ENCODE measurements at places on chromosomes 6 and 20.

- no peak for DNase-seq
These were observed 137.0 kb downstream of the DST start for GRCh38 chr6:56505512-56506260.

DNA sequence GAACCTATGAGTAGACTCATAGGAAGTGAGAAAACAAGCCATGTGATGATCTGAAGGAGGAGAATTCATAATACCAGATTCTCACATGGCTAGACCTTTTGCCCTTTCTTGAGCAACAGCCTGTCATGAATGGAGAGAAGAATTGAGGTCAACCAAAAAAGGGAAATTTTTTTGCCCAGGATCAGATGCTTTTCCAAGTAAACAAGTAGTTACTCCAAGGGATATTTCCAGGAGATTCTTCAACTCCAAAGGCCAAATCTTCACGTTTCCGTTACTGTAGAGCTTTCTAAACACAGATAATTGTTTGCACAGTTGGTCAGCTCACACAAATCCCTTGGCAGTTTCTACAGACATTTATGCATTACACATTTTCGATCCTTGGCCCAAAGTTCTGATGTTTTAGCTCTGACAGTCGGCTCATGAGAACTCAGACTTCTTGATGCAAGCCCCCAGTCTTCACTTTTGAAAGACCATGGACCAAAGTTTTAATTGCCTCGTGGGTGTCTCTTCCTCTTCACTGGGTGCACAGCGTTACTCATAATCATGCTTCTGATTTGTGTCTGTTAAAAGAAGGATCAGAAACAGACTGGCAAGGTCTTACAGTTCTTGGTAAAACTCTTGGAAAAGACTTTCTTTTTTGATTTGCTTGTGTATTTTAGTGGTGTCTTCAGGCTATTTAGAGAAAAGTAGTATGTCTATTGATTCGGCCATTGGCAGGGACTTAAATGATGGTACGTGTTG, 115.0 kb downstream of the TSHZ2 start:
- no peak for DNase-seq

DNA sequence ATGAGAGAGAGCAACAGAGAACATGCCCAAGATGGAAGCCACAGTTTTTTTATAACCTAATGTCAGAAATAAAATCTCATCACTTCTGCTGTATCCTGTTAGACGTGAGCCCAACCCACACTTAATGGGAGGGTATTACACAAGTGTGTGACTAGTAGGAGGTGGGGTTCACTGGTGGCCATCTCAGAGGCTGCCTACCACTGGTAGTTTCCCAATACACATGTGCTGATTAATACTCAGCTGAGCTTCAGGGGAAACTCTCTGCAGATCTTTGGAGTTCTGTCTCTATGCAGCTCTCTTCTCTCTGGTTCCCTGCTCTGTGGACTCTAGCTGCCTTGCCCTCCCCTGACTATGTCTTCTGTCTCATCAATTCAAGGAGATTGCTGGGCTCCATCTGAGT, 35.7 kb downstream of the CNBD2 start:
- no peak for DNase-seq

GRCh38 chr6:152206072-152206818, 398.8 kb downstream of the ESR1 start:
- peak; percentile 56 for DNase-seq

GRCh38 chr6:75386050-75386770, 101.6 kb upstream of the TMEM30A start:
- DNase-seq = no peak

DNA sequence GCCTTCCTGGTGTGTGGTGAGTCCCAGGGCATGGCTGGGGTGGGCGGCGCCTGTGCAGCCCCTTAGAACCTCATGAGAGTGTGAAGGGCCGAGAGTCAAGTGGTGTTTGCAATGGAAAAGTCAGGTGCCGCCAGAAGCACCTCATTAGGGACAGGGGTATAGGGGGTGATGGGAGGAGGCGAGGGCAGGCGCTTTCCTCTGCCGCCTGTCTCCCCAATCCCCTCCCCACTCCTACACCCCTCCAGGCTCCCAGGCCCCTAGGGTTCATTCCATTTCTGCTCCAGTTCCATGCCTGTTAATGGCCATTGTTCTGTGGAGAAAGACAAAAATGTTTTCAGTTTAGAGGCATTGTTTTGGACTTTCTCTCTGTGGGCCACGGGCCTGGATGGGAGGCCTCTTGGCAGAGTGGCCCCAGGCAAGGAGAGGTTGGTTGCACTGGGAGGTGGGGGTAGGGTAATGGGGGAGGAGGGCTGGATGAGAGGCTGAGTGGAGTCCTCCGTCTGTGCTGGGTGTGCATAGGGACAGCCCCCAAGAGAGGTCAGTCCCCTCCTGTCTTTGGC, 21.4 kb upstream of the SCUBE3 start:
- no peak for DNase-seq

DNA sequence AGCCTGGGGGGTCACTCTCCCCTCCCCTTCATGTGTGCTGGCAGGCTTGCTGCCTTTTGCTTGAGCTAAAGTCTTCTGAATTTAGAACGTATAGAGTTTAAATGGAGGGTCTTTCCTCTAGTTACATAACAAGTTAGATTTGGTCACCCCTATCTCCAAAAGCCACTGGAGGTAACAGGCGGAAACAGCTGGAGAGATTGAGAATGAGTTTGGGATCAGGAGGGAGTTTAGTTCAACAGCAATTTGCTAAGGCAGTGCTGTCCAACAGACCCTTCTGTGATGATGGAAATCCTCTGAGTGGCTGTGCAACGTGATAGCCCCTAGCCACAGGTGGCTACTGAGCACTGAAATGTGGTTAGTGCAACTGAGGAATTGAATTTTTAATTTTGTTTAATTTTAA, 132.8 kb downstream of the EYA2 start:
- no peak for DNase-seq

- DNase-seq = no peak
These were observed 195.5 kb downstream of the DLL1 start for GRCh38 chr6:170095273-170095981.

- no peak for DNase-seq
These were observed 3.3 kb upstream of the PGK2 start for GRCh38 chr6:49790341-49790740.

DNA sequence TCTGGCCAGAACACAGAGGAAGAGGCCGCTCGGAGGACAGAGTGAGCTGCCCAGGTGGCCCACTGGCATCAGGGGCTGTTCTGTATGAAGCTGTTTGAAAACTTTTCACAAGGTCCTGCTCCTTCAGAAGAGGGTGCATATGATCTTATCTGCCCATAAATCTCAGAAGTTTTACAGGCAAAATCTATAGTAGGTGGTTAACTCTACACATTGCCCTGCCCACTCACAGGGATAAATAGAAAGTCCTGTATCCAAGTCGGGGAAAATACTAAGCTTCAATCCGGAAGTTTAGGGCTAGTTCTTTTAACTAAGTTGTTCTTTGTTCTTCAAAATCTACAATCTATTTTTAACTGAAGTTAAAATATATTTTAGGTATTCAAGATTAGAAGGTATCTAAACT, 233.7 kb downstream of the FOXA2 start:
- no peak for DNase-seq

DNA sequence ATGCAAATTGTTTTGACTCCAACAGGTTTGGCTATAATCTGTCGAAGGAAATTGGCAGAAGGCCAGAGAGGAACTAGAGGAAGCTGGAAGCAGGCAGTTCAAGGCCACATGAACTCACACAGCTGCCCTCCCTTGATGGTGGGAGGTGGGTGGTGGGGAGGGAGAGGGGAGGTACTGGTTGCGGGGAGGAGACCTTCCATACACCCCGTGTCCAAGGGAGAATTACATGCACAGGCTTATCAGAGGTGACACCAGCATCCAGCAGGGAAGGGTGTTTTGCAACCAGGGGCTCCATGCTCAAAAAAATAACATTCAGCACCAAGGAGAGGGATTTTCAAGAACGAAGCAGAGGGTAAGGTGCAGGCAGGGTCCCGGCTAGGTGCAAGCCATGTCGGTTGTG, 9.1 kb downstream of the PRND start:
- DNase-seq = no peak

GRCh38 chr20:49792006-49792405, 20.6 kb upstream of the SLC9A8 start:
- DNase-seq = no peak

GRCh38 chr6:223136-223535, 69.2 kb upstream of the DUSP22 start:
- DNase-seq = peak; percentile 17

- no peak for DNase-seq
These were observed 30.5 kb downstream of the CDKAL1 start for GRCh38 chr6:20564777-20565176.

DNA sequence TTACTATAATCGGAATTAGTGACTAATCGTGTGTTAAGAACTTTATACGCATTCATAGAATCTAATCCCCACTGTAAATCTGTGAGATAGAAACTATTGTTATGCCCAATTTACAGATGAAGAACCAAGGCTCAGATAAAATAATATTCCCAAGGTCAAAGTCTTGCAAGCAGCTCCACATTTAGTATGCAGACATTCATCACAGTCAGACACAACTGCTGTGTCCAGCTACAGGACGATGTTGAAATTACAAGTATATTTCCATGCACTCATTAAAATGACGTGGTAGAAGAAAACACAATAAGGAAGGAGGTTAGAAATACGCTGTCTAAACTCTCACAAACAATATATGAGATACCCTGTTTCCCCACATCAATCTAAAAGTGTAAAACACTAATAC, 82.5 kb downstream of the PREX1 start:
- DNase-seq = no peak

DNA sequence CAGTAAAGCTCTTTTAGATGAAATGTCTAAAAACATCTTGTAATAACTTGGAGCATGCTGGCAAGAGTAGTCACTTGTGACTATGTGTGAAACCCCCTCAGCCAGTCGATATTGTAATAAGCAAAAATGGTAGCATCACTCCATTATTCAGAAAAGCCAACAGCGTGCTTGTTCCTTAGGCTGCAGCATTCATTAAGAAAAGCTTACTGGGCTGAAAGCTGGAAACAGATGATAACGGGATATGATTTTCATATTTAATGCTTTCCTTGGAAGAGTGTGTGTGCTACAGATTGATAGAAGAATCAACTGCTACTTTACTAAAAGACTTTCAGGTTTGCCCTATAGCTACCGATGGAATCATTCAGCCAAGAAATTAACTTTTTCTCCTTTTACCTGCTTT, 20.3 kb downstream of the KIZ start:
- no peak for DNase-seq

GRCh38 chr6:54112151-54112650, 958 bp downstream of the MLIP start:
- DNase-seq = no peak

DNA sequence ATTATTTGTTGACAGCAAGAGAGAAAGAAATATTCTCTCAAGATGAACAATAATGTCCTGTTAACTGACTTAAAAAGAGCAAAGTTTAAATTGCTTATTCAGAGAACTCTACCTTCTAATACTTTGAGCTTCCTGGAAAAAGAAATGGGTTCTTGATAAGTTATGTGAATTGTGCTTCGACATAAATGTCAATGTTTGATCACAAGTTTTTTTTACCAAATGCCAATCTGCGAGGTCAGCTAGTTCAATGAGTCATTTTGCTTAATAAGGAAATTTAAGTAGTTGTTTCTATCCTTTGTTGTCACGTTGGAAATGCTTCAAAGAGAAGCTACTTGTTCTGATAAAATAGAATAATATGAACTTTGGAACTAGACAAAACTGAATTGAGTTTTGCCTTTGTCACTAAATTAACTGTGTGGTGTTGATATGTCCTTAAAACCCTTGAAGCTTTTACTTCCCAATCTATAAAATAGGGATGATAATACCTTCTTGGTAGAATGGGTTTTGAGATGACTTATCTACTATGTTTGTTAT, 642.1 kb upstream of the FLRT3 start:
- no peak for DNase-seq

GRCh38 chr6:52994839-52995088, 320 bp downstream of the GSTA4 start:
- DNase-seq = peak; percentile 51

DNA sequence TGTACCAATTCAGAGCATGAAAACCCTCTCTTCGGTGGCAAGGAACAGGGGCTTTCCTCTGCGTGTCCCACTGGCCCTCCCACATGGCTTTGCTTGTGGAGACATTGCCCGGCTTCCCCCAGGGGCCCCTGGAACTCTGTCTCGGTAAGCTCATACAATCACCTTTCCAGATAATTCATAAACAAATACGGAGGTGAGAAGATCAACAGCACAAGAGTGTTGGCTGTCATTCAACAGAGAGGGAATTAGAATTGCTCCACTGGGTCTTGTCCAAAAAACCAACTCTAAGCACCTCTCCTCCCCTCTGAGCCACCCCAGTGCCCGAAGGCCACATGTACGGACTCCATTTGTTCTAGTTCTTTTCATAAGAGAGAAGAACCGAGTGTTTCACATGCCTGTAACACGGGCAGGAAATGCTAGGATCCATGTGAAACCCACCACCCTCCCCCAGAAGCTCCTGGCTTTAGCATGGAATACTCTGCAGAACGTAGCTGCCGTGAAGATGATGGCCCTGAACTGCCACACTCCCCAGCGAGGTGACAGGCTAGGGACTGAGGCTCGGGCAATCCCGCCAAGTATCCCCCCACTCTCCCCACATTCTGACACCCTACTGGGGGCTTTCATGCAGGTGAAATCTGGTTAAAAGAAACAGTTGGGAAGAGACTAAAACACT, 24.6 kb upstream of the FOXC1 start:
- DNase-seq = no peak

DNA sequence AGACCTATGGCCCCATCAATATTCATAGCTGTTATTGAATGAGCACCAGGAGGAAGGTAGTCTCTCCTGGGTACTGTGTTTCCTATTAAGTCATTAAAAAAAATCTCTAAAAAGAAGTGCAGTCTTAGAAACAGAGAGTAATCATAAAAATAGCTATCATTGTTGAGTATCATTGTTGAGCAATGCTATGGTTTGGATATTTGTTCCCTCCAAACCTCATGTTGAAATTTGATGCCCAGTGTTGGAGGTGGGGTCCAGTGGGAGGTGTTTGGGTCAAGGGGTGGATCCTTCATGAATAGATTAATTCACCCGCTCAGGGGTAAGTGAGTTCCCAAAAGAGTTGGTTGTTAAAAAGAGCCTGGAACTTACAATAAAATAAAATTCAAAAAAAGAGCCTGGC, 88.1 kb upstream of the IYD start:
- no peak for DNase-seq

DNA sequence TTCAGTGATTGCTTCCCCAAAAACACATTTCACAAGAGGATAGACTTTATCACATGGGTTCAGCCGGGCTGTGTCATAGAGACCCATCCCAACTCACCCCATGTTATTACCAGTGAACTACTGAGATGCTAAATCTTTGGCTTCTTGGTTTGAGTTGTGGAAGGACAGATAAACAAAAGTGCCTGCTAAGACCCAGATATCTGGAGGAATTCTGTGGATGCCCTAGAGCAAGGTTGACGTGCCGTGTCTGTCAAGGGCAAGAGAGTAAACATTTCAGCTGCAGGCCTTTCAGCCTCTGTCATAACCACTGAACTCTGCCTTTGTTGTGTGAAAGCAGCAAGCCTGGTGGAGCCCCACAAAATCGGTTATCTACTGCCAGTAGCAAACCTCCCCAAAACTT, 11.2 kb upstream of the THBD start:
- DNase-seq = no peak

- DNase-seq = no peak
These were observed 12.5 kb downstream of the CTSZ start for GRCh38 chr20:58994390-58995159.

GRCh38 chr6:94559829-94560537, 1017.4 kb upstream of the MANEA start:
- DNase-seq = no peak

- no peak for DNase-seq
These were observed 91.6 kb upstream of the DST start for GRCh38 chr6:56734335-56734734.

Data from stimulated activated CD4-positive, alpha-beta T cell treated with anti-CD3 and anti-CD28 coated beads, Interleukin-2, amount 100 ng/mL, for 24 hours (primary cell).